ENCODE measurements at places on chromosomes 5 and 9.

DNA sequence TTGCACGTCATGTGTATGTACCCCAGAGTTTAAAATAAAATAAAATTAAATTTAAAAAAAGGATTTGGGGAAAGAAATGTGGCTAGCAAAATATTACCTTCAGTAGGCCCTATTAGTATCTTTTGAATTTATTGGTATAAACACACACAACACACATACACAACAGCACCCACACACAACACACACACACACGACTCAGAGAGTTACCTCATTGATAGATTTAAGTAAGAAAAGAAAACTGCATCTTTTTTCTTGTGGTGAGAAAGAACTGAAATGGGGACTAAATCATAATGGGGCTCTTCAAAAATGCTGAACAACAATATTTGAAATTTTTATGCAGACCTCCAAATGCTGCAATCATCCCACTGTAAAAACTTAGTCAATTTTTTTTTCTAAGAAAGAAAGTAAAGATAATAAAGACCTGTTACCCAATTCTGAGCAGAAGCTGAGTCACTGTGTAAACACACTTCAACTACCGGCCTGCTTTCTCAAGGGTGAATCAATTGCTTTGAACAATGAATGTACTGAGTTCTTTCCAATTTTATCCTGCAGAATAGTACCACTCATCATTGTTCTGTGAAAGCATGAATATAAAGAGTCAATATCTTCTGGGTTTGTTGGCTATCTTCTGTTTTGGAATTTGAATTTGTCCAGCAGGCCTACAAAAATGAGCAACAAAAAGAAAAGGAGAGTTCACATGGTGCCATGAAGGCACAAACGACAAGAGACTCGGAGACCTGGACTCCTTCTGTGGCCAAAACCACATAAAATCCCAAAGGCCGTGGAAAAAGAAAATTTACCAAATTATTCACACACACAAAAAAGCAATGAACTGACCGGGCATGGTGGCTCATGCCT, 57.9 kb upstream of the CCNG1 start:
- no peak for DNase-seq

- DNase-seq, result no peak
Measured at GRCh38 chr9:106879439-106879882, 16.5 kb downstream of the ZNF462 start.

DNA sequence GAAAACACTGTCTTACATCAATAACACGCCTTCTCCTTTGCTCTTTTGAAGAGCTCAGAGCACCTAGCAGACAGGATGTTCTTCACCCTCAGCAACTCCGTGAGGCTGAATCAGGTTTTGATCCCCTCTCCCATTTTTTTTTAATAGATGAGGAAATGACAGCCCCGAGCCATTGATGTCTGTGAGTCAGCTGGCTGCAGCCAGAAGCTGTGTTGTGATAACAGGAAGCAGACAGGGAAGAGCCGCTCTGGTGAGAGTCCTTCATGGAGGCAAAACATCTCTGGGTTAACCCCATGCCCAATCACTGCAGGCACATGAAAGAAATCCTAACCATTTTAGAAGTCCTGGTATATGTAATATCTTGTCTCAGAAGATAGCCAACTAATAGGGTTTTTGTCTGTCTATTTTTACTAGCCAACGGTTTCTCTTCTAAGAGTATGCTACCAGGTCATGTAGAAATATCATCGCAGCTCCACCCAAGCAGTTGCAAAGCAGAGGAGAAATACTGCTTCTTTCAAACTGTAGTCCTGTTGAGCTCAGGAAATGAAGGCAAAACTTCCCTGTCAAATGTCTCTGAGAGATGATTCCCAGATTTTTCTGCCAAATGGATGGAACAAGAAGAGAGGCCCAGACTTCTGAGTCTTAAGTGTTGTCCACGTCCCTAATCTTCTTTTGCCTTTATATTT, 568.9 kb downstream of the CCDC171 start:
- DNase-seq, result no peak

- no peak for DNase-seq
Measured at GRCh38 chr5:115439042-115439441, 105.5 kb downstream of the FEM1C start.

- no peak for DNase-seq
Measured at GRCh38 chr5:179112469-179113142, 52.4 kb downstream of the ZNF354C start.

DNA sequence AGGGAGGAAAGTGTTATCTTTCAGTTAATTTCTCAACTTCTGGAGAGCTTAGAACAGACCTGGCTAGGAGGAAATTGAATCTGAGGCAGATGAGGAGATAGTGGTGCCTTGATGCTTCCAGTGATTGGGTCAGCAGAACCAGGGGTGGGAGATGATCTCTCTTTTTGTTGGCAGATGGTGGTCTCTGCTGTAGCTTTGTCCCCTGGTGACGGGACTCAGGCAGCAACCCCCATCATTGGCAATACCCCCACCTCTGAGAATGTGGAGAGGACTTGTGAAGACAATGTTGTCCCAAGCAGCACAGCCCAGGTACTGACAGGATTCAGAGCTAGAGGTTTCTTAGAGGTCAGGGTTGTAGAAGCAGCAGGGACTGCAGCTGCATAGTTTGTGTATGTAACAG, 3.7 kb upstream of the PDCD6 start:
- DNase-seq, result no peak

- no peak for DNase-seq
Measured at GRCh38 chr9:133282464-133283238, 7.7 kb upstream of the ABO start.

GRCh38 chr5:76326577-76327302, 76.3 kb upstream of the IQGAP2 start:
- DNase-seq, result no peak

DNA sequence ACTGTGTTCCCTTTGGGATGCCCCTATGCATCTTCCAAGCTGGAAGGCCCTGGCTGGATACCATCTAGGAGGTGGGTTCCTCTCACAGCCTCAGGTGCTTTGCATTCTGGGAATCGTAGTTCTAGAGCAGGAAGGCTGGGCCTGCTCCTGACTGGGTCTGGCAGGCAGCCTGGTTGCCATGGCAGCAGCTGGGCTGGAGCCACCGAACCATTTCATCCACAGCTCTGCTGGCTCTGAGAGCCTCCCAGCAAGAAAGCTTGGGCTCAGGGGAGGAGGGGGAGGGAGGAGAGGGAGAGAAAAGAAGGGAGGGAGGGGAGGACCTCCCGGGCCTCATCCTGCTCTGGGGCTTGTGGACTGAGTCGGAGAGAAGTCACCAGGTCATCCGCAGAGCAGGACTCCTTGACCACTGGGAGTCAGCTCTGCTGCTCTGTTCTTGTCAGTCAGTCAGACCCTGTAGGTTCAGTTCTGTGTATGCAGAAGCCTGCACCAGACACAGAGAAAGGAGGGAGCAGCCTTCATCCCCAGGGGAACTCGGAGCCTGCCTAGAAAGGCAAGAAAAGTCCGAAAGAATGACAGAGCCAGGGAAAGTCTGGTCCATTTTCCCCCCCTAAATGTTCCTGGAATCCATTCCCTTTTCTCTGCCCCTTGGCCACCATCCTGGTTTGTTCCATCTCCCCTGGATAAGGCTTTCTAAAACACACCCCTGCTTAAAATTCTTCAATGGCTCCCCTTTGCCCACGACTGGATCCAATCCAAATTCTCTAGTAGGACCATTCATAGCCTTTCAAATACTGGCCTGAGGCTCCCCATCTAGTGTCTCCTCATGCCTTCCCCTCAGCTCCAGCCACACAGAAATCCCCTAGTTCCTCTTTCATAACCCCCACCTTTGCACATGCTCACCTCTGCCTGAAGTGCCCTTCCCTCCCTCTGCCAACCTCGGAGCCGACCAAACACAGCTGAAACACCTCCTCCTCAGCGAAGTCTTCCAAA, 65.4 kb upstream of the ARAP3 start:
- DNase-seq, result no peak

DNA sequence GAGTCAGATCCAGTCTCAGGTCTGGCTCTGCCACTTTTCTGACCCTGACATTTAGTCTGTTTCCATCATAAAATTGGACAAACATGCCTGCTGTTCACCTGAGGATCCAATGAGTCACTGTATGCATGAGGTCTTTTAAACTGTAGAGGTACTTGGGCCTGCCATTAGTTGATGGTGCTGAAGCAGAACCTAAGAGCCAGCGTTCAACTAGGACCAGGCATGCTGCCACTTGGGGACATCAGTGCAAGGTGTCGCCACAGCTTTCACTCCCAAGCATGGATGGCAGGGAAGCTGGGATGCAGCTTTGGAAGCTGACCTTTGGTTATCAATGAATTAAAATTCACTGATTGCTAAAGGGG, 37.1 kb downstream of the NEUROG1 start:
- no peak for DNase-seq

DNA sequence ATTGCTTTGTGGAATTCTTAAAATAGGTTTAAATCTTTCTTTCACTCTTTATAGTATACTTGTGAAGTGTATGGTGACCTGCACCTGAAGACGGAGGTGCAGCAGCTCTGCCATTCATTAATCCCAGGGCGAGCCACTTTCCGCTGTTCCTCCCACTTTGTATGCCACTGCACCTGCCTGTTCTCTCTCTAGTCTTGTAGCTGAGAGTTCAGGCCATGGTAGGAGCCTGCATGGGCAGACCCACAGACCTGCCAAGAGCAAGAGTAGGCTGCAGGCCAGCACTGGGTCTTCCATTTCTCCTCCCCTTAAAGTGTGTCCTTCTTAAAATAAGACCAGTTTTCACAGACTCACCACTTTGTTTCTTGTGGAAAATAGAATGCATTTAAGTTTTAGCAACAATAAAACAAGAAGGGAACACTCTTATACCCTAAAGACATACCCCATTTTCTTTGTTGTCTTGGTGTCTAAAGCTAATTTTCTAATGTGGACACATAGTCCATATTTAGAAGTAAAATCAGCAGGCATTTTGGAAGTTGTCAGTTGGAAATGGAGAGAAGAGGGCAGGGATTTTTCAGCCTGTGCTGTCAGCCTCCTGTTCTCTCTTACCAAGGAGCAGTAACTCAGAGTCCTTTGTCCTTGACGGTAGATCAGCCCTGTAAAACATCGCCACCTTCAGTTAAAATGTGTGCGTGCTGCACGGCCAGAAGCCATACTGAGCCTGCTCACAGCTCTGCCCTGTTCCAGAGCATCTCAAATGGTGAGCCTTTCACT, 103.2 kb downstream of the SNCAIP start:
- DNase-seq, result no peak

- DNase-seq, result no peak
Measured at GRCh38 chr5:139961435-139962157, 81.5 kb downstream of the NRG2 start.

DNA sequence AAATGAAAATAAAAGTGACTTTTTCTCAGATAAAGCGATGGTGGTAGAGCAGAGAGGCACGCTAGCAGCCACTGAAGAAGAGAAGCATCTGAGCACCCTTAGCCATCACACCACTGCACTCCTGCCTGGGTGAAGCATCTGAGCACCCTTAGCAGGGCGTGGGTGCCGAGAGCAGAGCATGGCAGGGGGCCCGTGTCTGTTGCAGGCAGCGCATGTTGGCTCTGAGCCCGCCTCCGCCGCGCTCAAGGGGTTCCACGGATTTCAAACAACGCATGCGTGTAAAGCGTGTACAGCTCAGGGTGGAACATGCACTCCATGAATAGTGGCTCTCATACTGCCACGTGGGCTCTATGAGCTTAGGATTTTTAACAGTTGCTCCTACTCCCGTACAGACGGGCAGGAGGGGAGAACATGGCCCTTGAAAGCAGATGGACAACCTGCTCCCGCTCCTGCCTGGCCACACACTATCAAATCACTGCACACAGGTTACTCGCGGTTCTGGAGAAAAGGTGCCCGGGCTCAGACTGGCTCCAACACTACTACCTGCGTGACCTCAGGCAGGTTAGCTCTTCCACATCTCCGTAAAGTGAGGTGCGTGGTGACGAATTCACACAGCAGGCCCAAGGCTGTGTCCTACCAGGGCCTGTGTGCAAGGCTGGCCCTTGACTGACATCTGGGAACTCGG, 12.1 kb downstream of the LRRC14B start:
- DNase-seq, result no peak

DNA sequence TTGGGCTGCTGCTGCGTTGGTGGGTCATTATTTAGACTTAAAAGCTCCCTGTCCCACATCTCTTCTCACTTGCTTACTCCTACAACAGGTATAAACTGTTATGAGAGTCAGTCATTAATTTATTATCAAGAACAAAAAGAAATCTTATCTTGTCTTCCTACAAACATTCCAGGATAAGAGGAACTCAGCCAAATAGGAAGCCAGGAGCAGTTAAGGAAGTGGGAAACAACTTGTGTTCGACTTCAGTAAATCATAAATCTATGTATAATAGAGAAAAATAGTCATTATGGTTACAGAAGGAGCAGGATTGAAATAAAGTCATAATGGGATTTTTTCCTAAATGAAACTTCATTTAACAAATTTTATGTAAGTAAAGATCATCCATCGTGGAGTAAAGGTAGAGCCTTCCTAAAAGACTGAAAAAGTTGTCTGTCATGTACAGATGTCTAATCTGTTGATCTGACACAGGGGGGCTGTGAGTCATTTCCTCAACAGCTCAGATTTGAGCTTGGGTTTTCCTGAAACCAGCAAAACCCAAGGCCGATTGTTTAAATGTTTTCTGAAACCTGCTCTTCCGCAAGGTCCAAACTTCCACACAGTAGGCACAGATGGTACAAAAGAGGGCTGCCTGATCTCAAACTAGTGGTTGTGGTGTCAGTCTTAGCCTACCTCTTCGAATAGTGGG, 25.3 kb upstream of the LRRTM2 start:
- peak; percentile 12 for DNase-seq

DNA sequence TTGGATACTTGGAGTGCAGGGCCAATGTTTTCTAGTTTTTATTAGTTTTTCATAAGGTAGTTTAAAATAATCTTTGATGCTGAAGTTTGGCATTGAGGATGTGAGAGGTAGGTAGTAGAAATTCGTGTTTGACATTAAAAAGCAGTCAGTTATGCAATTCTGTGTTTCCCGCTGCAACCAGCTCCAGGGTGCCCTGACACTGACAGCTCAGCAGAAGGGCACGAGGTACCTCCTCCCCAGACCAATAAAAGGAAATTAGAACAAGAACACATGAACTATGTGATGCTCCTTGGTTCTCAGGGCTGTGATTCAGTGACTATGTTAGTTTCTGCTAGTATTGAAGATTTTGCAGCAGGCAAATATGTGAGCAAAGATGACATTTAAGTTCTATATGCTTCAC, 40.2 kb downstream of the NSUN2 start:
- DNase-seq, result no peak

GRCh38 chr5:67731886-67732285, 483.7 kb upstream of the PIK3R1 start:
- DNase-seq, result no peak

GRCh38 chr5:180988592-180988991, at the start of gene BTNL3:
BTNL3 (plus strand) TSS chr5:180988846; CDS start chr5:180989029, 183 bp downstream.
- DNase-seq, result no peak

DNA sequence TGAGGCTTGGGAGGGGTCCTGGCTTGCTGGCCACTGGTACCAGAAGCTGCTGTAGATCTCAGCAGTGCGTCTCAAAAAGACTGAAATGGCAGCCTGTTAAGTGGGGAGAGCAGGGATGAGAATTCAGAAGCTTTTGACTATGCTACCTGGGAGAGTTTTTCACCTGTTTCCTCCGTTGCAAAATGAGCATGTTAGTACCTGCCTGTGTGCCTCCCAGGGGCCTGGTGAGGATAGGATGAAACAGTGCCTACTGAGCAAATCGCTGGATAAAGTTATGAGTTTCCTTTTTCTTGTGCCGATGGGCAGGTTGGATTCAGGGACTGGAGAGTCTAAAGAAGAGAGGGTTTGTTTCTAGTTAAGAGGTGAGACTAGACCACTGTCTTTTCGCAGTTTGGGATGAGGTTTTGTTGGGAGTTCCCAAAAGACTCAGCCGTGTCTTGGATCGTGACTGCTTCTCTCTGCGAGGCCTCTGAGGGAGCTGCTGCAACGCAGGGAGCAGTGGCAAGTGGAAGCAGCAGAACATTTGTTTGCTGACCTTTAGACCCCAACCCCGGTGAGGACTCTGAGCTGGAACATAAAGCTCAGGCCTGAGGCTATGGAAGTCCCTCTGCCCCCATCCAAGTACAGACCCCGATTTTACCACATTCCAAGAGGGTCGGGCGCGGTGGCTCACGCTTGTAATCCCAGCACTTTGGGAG, 1.4 kb downstream of the RALGPS1 start:
- no peak for DNase-seq
